ENCODE measurements at places on chromosomes 16 and 17.

DNA sequence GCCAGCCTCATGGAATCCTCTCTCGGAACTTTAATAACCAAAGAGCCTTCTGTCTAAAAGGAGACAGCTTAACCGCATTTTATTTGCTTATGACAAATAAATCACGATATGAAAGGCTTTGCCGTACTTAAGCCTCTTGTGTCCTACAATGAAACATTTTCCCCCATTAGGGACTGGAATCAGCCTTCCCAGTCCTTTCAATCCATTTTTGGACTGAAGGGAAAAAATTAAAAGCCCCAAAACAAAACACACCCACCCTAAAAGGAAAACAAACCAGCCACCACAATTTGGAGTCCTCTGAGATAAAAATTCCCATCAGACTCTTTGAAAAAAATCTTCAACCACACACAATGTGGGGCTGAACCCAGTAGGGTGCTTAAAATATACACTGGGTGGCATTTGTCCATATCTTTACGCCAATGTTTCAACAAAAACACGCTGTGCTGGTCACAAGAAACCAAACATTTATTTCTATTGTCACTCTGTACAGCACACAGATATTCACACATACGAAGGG lies 3.0 kb downstream of the HOXB4 start:
- peak; percentile 83 for DNase-seq

- DNase-seq: no peak
Observed at GRCh38 chr17:44966348-44967025, 1.6 kb downstream of the C1QL1 start.

GRCh38 chr17:8628172-8628571 lies 2.4 kb downstream of the MYH10 start:
- no peak for DNase-seq

GRCh38 chr17:70137451-70138230 lies 31.7 kb upstream of the KCNJ2 start:
- no peak for DNase-seq

- no peak for DNase-seq
Observed at GRCh38 chr17:9332132-9332494, 243.5 kb downstream of the STX8 start.

GRCh38 chr17:38852771-38853291 lies 690 bp downstream of the RPL23 start:
- no peak for DNase-seq

DNA sequence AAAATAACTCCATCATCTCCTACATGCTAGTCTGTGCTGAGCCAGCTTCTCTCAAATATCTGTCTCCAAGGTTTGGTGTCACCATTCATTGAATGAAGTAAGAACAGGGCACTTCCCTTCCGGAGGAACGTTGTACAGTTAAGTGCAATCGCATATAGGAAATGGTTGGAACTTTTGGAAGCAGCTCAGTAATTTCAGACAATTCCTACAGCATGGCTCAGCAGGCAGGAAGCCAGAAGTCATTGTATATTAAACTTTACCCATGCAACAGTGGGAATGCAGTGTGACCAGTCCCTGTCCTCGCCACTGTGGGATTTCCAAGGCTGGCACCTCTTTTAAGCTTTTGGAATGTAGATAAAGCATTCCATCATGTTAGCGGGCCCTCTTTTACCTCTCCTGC lies 51.1 kb upstream of the MYH2 start:
- no peak for DNase-seq

DNA sequence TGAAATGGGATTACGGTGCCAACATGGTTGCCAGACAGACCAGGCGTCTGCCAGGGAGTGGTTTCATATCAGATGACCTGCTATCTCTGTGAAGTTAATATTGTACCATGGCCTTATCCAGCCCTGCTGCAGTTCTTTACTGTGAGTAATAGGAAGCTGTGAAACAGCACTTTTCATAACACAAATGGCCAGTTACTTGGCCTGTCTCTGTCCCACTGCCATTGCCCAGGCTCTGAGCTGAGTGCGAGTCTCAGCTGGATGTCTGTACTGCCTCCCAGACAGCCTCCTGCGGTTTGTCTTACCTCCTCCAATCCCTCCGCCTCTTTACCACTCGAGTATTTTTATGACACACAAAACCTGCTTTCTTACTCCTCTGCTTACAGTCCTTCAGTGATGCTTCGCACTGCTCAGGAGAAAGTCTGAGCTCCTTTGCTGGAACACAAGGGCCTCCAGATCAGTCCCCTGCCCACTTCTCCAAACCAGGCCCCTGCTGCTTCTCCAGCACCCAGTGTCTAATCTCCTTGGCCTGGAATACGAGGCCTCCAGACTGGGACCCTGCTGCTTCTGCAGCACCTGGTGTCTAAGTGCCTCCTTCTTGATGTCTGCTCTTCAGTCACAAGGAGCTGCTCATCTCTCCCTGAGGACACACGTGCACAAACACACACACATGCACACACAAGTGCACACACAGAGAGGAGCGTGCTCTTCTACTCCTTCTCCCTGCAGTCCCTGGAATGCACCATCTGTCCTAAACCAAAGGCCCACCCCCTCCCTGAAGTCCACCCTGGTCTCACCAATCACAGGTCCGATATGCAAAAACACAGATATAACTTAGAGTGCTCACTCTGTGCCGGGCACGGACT lies 17.1 kb upstream of the RHOT1 start:
- no peak for DNase-seq

DNA sequence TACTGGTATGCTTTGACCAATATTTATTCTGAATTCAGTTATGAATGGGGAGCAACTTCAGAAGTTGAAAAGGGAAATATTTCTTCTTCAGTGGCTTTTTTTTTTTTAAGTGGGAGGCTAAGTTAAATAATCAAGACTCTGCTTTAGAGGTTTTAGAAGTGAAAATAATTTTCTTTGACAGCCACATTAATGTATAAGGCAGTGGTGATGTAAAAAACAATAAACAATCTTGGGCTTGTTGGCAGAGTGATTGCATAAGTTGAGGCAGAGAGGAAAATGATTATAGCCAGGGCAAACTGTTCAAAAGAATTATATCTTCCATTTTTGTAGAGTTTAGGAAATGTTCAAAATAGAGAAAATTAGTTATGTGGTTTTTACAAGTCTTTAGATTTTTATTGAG lies 5.4 kb upstream of the KRT12 start:
- DNase-seq: no peak

DNA sequence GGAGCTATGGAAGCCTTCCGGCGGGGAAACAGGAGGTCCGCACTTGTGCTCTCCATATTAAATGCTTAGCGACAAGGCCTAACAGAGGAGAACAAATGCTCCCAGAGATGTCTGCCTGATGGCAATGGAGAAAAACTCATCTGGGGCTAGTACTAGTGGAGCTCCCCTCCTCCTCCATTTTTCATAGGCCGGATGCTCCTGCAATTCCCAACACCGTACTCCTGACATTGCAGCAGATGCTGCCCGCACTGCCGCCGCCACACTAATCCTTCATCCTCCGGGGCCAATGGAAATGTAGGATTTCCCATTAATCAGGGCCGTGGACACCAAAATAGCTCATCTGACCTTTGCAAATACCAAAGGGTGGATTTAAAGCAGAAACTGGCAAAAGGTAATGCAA lies 27.5 kb downstream of the TOM1L2 start:
- DNase-seq: no peak

DNA sequence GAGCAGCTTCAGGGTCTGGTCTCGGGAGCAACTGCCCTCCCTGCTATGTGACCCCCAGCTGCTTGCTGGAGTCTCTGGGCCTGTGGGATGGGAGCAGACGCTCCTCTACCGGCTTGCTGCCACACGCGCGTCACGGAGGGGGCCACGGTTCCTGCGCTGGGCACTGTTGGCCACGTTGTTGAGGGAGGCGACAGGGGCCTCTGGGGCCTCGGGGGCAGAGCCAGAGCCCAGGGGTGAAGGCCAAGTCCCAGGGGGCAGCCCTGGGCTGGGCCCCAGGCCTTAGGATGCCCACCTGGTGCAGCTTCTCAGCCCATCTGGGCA lies 56.6 kb downstream of the ZFPM1 start:
- no peak for DNase-seq

DNA sequence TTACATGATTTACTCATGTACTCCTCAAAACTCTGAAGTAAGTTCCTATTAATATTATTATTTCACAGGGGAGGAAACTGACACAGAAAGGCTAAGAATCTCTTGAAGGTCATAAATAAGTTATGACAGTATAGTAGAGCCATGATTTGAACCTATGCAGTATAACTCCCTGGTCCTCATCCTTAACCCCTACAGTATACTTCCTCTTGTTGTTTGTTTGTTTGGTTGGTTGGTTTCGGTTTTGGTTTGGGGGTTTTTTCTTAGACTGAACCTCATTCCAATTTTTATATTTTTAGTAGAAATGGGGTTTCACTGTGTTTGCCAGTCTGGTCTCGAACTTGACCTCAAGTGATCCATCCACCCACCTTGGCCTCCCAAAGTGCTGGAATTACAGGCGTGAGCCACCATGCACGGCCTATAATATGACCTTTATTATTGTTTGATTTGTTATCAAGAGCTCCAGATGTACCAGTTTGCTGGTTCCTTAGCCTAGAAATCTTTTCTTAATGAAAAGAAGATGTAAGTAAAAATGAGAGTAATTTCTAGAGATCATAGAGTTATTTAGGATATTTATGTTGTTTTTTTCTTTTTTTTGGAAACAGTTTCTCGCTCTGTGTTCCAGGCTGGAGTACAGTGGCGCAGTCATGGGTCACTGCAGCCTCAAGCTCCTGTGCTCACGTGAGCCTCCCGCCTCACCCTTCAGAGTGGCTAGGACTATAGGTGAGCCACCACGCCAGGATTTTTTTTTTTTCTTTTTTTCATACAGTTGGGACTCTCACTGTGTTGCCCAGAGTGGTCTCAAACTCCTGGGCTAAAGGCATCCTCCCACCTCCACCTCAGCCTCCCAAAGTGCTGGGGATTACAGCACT lies 4.8 kb downstream of the PRR11 start:
- no peak for DNase-seq

- DNase-seq: peak; percentile 63
Observed at GRCh38 chr17:48545022-48545375, at the start of gene HOXB2. Gene HOXB2, minus strand, starts transcription at chr17:48545109. Its CDS starts 198 bp downstream, at chr17:48544911.

GRCh38 chr17:17119106-17119505 lies 76.8 kb downstream of the MPRIP start:
- no peak for DNase-seq

GRCh38 chr17:39261286-39261685 lies 35.5 kb upstream of the STAC2 start:
- no peak for DNase-seq

- no peak for DNase-seq
Observed at GRCh38 chr17:77429369-77429968, 288.7 kb downstream of the SEC14L1 start.

DNA sequence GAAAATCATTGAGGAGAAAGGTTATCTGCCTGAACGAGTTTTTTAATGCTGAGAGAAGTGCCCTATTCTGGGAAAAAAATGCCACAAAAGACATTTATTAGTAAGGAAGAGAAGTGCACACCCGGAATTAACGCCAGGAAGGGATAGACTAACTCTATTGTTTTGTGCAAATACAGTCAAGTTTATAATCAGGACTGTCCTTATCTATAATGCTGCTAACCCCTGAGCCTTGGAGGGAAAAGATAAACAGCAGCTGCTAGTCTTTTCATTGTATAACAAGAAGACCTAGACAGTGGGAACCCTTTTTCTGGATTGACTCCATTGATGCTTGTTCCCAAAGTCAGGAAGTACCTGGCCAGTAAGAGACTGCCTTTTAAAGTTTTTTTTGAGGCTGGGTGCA lies 26.5 kb downstream of the BCAS3 start:
- DNase-seq: no peak
